Frontal cortex (tissue), 4 donors: ENCODE measurements at places on chromosomes 5 and 9. TPM values are rescaled to one million over a fixed set of nuclear protein-coding genes. Genes with fewer than 3 reads are reported as not detected.

The SPINK4 gene
- not detected for total RNA-seq

The ANKDD1B gene
- total RNA-seq, result 1.2 TPM

The MAN1B1 gene
- 42.0 TPM for total RNA-seq

The NRG2 gene
- 5.3 TPM for total RNA-seq

The C5orf58 gene
- total RNA-seq, result not detected

The INSL4 gene
- total RNA-seq, result not detected

The PCDHB11 gene
- total RNA-seq, result 13.0 TPM

The SLC6A3 gene
- not detected for total RNA-seq

The IFNA2 gene
- total RNA-seq, result not detected

The AFAP1L1 gene
- 4.9 TPM for total RNA-seq

The MCTP1 gene
- total RNA-seq, result 48.5 TPM

The PCDHGA4 gene
- total RNA-seq, result 5.7 TPM

The SAXO1 gene
- not detected for total RNA-seq

The IL13 gene
- not detected for total RNA-seq

The ANXA2R gene
- 0.41 TPM for total RNA-seq

The PRRX2 gene
- not detected for total RNA-seq

The UBE2QL1 gene
- 39.1 TPM for total RNA-seq

The IQGAP2 gene
- 9.4 TPM for total RNA-seq

The MAP1B gene
- total RNA-seq, result 490 TPM

The CDC26 gene
- 14.3 TPM for total RNA-seq

The IL9 gene
- total RNA-seq, result not detected

The LCN15 gene
- not detected for total RNA-seq

The PPP2R2B gene
- total RNA-seq, result 136 TPM

The CCL21 gene
- total RNA-seq, result not detected

The SEC24A gene
- 17.9 TPM for total RNA-seq
